ENCODE measurements at places on chromosomes 5 and 9.
A peak's percentile ranks its signal among the peaks of the same experiment; 100 is the strongest.

- no peak for DNase-seq
- H3K36me3 ChIP-seq, result no peaks in the 10 kb centered on the region
- no peaks in the 10 kb centered on the region for H3K27me3 ChIP-seq
Measured at GRCh38 chr5:37552161-37552560, 173.0 kb downstream of the WDR70 start.

DNA sequence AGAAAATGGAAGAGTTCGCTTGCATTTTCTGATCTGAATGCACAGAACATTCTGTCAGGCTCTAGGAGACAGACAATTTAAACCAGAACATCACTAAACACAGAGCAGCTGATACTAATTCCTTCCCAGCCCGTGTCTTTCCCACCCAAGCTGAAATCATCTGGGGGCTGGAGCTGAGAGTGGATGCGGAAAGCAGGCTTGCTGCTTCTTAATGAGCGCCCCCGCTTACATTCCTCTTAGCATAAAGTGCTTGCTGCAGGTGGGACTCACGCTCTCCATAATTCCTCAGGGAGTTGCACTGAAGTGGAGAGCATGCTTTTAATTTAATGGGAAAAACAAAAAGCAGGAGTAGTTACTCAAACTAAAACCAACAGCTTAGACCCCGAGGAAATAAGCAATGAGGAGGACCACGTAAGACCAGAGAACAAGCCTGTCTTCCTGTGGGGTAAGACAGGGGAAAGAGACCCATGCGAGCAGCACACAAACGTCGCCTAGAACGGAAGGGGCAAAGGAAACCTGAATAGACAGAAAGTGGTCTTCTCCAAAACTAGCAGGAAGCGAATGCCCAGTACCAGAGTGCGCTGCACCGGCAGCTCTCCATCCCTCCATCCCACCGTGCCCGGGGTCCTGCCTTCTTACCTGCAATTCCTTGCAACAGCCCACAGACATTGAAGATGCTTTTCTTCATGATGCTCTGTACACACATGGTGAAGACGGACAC is 139.3 kb downstream of the LHFPL2 start:
- peaks cover 52% of the 10 kb centered on the region for H3K4me1 ChIP-seq
- no peak overlapping the region for H3K27ac ChIP-seq
- peak overlapping the region; percentile 37 for H3K4me3 ChIP-seq
- DNase-seq, result no peak
- peaks cover 38% of the 10 kb centered on the region for H3K27me3 ChIP-seq

DNA sequence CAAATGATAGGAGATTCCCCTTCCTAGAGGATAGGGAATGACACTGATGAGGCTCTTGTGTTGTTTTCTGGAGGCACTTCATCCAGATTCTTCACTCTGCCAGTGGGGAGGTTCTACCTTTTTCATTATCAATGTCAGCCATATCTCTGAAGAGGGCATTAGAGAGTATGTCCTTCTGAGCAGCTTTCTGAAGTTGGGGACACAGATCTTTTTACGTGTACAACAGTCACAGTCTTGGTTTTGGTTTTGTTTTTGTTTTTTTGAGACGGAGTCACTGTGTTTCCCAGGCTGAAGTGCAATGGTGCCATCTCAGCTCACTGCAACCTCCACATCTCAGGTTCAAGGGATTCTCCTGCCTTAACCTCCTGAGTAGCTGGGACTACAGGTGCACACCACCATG is 22.6 kb downstream of the CENPH start:
- peaks cover 1% of the 10 kb centered on the region for H3K36me3 ChIP-seq
- no peak overlapping the region for H3K27ac ChIP-seq
- DNase-seq, result no peak
- no peaks in the 10 kb centered on the region for H3K27me3 ChIP-seq
- H3K4me1 ChIP-seq, result no peaks in the 10 kb centered on the region

GRCh38 chr9:122097679-122098315 is 4.7 kb upstream of the TTLL11 start:
- H3K4me1 ChIP-seq, result no peaks in the 10 kb centered on the region
- peaks cover 51% of the 10 kb centered on the region for H3K27me3 ChIP-seq
- no peak overlapping the region for H3K4me3 ChIP-seq
- DNase-seq, result no peak

DNA sequence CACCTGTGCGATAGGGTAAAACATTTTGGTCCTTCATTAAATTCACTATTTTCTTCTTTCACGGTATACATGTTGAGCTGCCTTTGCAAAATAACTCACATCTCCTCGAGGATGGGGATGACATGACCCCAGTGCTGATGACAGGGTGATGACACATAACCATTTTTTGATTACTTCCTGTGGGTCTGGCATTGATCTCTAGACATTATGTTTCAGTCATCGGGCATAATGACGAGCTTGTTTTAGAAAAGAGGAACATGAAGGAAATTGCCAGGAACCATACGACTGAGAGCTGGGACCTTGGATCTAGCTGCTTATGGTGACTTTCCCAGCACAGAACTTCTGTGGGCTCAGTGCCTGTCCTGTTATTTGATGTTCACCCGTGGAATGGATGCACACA is 25.2 kb downstream of the COL5A1 start:
- no peaks in the 10 kb centered on the region for H3K27me3 ChIP-seq
- DNase-seq, result no peak
- H3K36me3 ChIP-seq, result peaks cover 1% of the 10 kb centered on the region
- no peak overlapping the region for H3K27ac ChIP-seq

GRCh38 chr5:15704397-15704947 is 204.5 kb downstream of the FBXL7 start:
- H3K36me3 ChIP-seq, result no peaks in the 10 kb centered on the region
- no peak overlapping the region for H3K27ac ChIP-seq
- DNase-seq, result no peak
- no peaks in the 10 kb centered on the region for H3K27me3 ChIP-seq
- no peak overlapping the region for H3K4me3 ChIP-seq

DNA sequence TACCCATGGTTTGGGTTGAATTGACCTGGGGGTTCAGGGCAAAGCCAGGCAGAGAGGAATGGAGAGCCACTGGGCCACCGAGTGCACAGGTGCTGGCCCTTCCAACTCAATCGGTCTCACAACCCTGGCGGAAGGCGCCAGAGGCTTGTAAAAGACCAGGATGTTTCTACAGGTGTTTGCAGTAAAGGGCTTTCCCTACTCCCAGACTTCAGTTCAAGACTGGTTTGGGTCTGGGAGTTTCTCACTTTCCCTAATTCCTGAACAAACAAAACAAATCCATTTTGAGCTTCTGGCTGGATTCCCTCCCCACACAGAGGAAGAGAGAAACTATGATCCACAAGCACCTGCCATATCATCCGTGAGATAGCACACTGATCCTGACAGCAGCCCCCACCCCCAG is 125.2 kb upstream of the KLF4 start:
- H3K27me3 ChIP-seq, result peaks cover 88% of the 10 kb centered on the region
- H3K36me3 ChIP-seq, result no peaks in the 10 kb centered on the region
- H3K4me1 ChIP-seq, result peaks cover 1% of the 10 kb centered on the region
- no peak overlapping the region for H3K27ac ChIP-seq
- H3K4me3 ChIP-seq, result no peak overlapping the region

GRCh38 chr5:140134277-140134935 is 8.7 kb downstream of the IGIP start:
- peaks cover 16% of the 10 kb centered on the region for H3K27me3 ChIP-seq
- H3K36me3 ChIP-seq, result no peaks in the 10 kb centered on the region
- no peaks in the 10 kb centered on the region for H3K4me1 ChIP-seq
- H3K27ac ChIP-seq, result no peak overlapping the region
- no peak overlapping the region for H3K4me3 ChIP-seq

DNA sequence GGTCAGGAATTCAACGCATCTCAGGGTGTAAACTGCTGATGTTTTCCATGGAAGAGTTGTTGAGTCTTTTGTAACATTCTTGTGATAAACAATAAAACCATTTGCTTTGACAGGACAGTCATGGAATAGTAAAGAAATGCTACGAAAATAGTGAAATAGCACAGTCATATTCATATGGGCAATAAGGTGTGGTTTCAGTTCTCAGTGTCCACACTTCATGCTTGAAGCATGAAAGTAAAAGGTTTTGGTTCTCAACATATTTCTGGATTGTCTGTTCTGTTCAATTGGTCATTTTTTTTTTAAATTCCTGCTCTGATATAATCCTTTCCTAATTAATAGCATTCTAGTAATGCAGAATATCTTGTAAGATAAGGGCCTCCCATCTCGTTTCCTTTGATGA is 467.6 kb upstream of the ZNF608 start:
- no peak overlapping the region for H3K27ac ChIP-seq
- no peaks in the 10 kb centered on the region for H3K36me3 ChIP-seq
- H3K27me3 ChIP-seq, result no peaks in the 10 kb centered on the region
- H3K4me1 ChIP-seq, result peaks cover 11% of the 10 kb centered on the region

DNA sequence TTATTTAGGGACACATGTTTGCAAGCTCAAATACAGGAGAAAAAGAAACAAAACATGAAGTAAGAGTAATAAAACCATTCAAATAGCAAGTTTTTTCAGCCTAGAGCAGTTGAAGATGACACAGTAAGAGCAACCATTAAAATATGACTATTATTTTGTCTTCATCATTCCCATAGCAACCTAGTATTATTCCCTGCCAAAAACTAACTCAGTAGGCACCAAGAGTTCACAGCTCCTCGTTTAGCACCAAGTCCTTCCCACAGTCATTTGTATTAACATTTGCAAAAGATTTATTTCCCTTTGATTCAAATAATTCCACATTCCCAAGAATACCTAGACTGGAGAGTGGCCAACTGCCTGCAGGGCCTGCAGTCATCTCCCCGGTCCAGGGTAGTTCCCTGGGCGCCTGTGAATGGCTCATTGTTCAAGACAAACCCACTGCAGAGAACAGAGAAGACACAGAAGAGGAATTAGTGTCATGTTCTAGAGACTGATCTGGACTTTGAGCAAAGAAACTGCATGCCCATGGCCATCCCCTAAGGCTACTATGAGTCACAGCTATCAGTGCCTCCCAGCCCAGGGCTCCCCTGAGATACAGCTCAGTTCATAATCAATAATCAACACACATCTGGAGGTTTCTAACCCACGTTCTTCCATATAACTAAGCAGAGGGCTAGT is 139.1 kb upstream of the MAP3K1 start:
- peaks cover 2% of the 10 kb centered on the region for H3K4me1 ChIP-seq
- peaks cover 8% of the 10 kb centered on the region for H3K27me3 ChIP-seq
- H3K27ac ChIP-seq, result no peak overlapping the region
- no peak overlapping the region for H3K4me3 ChIP-seq

DNA sequence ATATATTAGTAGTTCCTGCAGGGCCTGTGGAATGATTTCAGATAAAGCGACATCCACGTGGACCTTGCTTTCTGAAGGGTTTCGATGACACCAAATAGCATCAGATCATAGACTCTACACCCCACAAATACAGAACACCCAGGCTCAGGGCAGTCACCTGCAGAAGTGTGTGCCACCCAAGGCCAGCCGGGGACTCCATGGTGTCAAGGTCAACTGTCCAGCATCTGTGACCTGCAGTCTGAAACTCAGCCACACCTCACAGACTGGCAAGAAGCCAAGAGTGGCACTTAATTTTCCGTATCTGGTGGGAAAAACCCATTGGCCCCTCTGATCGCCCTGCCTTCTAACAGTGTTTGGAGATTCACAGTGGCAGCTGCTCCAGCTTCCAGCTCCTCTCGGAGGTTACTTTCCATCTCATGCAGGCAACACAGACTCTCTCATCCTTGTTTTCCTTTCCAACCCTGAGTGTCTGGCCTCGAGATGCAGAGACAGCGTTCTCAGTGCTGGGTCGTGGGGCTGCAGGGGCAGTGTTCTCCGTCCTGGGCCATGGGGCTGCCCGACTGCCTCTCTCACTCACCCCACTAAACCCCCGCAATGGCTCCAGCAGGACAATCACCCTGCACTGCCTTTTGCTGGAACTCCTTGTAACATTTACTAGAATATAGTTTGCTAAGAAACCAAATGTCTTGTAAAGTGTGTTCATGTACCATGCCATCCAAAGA is 221.9 kb downstream of the IRX2 start:
- H3K27me3 ChIP-seq, result peaks cover 37% of the 10 kb centered on the region
- DNase-seq, result no peak
- no peaks in the 10 kb centered on the region for H3K4me1 ChIP-seq
- H3K27ac ChIP-seq, result peak overlapping the region; percentile 17

GRCh38 chr5:111061618-111062017 is 9.9 kb upstream of the TSLP start:
- no peak overlapping the region for H3K4me3 ChIP-seq
- peaks cover 24% of the 10 kb centered on the region for H3K27me3 ChIP-seq
- no peak for DNase-seq
- no peak overlapping the region for H3K27ac ChIP-seq
- no peaks in the 10 kb centered on the region for H3K4me1 ChIP-seq
